Activated T-cell treated with anti-CD3 and anti-CD28 coated beads, Interleukin-2, amount 50 U/mL, for 1 hour (primary cell): ENCODE measurements at places on chromosomes 12 and 14.

GRCh38 chr14:30521899-30522736, 36.8 kb upstream of the G2E3 start:
- DNase-seq: no peak

GRCh38 chr12:3364226-3364625, 126.8 kb upstream of the PRMT8 start:
- DNase-seq: no peak

- no peak for DNase-seq
Measured at GRCh38 chr12:127191129-127191528, 1075.8 kb upstream of the TMEM132C start.

DNA sequence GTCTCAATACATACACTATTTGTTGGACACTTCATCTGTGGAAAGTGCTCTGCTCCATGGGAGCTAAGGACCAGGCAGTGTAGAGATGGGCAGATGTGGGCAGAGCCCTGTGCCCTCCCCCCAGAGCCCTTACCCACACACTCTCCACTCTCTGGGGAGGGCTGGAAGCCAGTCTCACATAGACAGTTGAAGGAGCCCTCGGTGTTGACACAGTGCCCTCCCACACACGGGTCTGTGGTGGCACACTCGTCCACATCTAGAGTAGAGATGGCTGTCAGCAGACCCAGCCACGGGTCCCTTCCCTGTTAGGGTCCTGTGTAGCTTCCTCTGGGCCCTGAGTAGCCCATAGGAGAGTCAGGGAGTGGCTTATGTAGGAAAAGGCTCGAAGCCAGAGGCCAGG, 14.3 kb downstream of the ISCA2 start:
- DNase-seq: no peak

DNA sequence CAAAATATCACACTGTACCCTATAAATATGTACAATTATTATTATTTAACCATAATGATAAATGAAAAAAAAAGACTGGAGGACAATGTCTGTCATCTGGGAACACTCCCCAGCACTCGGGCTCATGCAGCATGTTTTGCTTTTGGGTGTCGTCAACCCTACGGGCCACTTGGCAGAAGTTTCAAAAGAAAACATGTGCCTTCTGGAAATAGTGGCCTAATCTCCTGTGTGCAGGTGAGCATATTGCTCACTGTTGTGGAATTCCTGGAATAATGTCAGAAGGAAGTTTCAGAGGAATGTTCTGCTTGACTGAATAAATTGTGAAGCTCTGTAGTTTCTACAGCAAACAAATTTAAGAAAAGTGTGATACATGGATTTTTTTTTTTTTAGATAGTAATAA, 298.3 kb downstream of the SSPN start:
- no peak for DNase-seq

DNA sequence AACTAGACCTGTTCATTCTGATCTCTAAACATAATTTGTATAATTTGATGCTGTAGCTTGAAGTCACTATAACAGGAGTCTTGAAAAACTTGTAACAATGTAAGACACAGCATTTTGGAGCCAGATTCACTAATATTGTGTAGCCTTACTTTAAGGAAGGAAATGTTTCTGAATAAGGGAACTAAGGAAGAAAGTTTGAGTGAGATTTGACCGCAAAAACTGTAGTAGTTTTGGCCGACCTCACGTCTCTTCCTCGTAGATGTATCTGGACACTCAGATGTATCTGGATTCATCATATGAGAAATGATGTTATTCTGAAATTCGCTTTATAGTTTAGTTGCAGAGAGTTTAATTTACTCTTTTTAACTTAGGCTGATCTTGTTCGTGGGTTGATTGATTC, 13.9 kb upstream of the DNAH10 start:
- DNase-seq: no peak

GRCh38 chr14:93480867-93481266, 50.1 kb downstream of the UNC79 start:
- no peak for DNase-seq

GRCh38 chr12:108305520-108305919, 33.6 kb downstream of the CMKLR1 start:
- no peak for DNase-seq

DNA sequence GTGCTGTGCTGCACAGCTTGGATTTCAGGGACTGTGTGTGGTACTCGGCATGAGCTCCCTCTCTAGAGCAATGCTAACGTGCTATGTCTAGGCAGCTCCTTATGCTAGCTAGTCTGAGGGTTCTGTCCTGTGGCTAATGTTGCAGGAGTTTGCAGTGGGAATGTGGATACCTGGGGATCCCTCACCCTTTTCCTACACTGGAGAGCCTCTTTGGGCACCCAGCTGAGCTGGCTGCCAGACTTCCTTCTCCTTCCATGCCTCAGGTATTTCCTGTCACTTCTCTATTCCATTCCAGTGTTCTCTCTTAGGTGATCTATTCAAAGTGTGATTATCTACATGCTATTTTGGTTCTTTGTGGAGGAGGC, 64.9 kb downstream of the FBXO33 start:
- DNase-seq: no peak

GRCh38 chr12:102939670-102940222, 17.7 kb upstream of the ASCL1 start:
- no peak for DNase-seq

DNA sequence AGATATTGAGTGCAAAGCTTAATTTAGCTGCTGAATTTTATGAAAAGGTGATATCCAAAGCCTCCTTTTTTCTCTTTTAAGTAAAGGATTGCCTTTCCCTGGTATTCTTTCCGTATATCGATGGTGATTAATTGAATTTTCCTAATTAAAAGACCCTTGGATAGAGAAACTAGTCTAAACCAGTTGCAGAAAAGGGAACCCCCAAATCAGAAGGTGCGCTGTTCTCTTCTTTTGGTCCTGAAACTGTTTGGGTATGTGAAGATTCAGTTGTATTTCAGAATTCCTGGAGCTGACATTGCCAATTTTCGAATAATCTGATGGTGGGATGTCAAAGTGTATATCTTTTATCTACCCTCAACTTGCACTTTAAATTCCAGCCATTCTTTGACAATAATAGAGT, 1.9 kb downstream of the GPHN start:
- DNase-seq: no peak

- DNase-seq: no peak
Measured at GRCh38 chr14:35915185-35915584, 89.0 kb downstream of the BRMS1L start.

DNA sequence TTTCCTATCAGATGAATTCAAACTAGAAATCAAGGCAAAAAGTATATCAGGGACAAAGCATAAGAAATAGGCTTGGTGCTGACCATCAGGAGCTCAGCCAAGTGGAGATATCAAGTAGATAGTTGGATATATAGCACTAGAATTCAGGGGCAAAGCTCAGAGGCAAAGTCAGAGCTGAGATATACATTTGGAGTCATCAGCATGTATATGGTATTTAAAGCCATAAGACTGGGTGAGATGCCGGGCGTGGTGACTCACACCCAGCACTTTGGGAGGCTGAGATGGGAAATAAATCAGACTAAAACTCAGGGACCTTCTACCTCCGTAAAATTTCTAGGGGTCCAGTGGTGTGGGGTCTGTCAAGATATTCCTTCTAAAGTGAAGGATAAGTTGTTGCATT, 38.9 kb upstream of the LIMA1 start:
- no peak for DNase-seq

- no peak for DNase-seq
Measured at GRCh38 chr14:92556255-92556741, 42.7 kb downstream of the RIN3 start.

- DNase-seq: no peak
Measured at GRCh38 chr14:69108358-69108757, 44.6 kb downstream of the DCAF5 start.

DNA sequence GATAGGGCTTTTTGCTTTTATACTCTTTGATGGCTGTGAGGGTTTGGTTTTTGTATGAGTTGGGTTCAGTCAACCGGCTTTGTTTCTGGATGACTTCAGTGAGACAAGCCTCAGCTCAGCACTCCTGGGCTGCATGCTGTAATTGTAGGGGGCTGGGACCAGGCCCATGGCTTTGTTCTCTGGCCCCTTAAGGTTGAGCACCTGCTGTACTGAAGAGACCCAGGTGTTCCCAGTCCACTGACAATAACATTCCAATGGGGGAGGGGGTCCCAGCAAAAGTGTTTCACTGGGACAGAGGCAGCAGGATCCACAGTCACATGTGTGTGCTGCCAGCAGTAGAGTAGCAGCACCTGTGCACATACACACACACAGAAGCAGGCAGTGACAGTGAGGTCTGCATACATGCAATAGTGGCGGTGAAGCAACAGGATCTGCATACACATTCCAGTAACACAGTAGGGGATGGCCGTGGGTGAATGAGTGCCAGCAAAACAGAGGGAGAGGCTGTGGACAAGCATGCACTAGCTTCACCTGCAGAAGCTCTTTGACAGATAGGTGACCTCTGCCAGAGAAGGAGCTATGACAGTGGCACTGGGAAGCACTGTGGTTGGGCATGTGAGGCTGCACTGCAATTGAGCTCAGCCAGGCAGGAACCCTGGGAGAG, 240.4 kb downstream of the ASCL1 start:
- DNase-seq: no peak

- DNase-seq: no peak
Measured at GRCh38 chr14:69692594-69692993, 74.3 kb upstream of the SRSF5 start.

GRCh38 chr14:64572386-64573104, 22.8 kb downstream of the PPP1R36 start:
- no peak for DNase-seq

- no peak for DNase-seq
Measured at GRCh38 chr12:130919086-130919485, 34.6 kb upstream of the ADGRD1 start.

- DNase-seq: no peak
Measured at GRCh38 chr14:28102814-28103213, 663.8 kb upstream of the FOXG1 start.

DNA sequence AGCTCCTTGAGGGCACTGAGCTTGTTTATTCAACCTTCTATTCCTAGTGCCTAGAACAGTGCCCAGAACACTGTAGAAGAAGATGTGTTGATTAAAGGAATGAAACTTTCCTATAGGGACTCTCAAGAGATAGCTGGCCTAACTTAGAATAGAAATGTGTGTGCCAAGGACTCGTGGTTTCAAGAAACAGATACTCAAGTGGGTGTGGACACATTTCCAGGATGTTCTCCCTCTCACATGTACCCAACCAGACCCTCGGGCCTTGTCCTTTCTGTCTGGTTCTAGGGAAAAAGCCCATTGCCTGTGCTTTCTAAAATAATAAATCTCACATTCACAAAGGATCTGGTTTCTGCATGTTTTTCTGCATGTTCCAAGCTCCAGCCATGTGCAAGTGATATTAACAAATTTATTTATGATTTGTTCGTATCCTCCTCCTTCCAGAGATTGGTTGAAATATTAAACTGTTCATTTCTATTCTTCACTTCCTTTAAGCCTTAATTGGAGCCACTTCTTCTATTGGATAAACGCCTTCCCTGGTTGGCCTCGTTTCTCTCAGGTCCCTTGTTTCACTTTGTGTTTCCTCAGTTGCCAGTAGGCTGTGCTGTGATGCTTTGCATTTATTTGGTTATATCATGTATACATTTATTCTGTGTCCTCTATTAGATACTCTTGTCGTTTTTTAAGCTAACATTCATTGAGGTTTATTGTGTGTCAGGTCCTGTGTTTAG, 89.8 kb downstream of the CRADD start:
- no peak for DNase-seq

GRCh38 chr12:60209933-60210332, 614.1 kb downstream of the SLC16A7 start:
- DNase-seq: no peak

DNA sequence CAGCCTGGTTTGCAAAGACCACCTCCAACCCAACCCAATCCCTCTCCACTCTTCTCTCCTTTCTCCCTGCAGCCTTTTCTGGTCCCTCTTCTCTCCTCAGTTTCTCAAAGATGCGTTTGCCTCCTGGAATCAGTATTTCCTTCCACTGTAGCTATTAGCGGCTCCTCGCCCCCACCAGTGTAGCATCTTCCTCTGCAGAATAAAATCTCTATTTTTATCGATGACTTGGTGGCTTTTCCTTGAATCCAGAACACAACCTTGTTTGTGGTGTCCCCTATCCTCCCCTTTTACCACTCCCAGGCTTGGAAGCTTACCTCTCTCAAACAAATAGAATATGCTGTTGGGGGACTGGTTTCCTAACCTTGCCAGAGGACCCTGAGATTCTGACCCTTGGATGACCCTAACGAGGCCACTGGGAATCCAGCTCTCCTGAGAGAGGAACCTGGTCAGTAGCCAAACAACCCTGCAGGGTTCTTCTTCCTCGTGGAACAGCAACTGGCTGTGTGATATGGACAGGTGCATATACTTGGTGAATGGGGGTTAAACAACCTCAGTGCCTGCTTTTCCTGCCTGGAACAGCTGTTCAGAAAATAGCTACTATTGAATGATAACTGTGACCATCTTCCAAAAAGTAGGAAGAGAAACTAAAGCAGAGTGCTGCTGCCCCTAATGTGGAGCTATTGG, 4.4 kb downstream of the WNT1 start:
- DNase-seq: no peak
